ENCODE measurements at places on chromosomes 1 and 21. TPM values are rescaled to one million over a fixed set of nuclear protein-coding genes. Genes with fewer than 3 reads are reported as not detected.

The S100A1 gene
- total RNA-seq: not detected

The AUNIP gene
- 4.8 TPM for total RNA-seq

The CNTN2 gene
- not detected for total RNA-seq

The ARL8A gene
- total RNA-seq: 29.4 TPM

The ITLN2 gene
- total RNA-seq: 0.21 TPM

The GBP3 gene
- 8.9 TPM for total RNA-seq

All from nasal cavity respiratory epithelium epithelial cell of viscerocranial mucosa (primary cell).